ENCODE measurements at places on chromosomes 11 and 22. TPM values are rescaled to one million over a fixed set of nuclear protein-coding genes. Genes with fewer than 3 reads are reported as not detected.

- H3K36me3 ChIP-seq: peaks cover 37% of the 10 kb centered on the region
- no peak overlapping the region for H3K4me3 ChIP-seq
- DNase-seq: no peak
- H3K27ac ChIP-seq: peak overlapping the region; percentile 32
- H3K27me3 ChIP-seq: no peaks in the 10 kb centered on the region
These were observed 77.7 kb downstream of the MAML2 start for GRCh38 chr11:96265220-96265737.

- H3K27me3 ChIP-seq: no peaks in the 10 kb centered on the region
- no peaks in the 10 kb centered on the region for H3K4me1 ChIP-seq
- H3K27ac ChIP-seq: no peak overlapping the region
- no peaks in the 10 kb centered on the region for H3K36me3 ChIP-seq
These were observed 751.2 kb downstream of the JRKL start for GRCh38 chr11:97140885-97141494.

DNA sequence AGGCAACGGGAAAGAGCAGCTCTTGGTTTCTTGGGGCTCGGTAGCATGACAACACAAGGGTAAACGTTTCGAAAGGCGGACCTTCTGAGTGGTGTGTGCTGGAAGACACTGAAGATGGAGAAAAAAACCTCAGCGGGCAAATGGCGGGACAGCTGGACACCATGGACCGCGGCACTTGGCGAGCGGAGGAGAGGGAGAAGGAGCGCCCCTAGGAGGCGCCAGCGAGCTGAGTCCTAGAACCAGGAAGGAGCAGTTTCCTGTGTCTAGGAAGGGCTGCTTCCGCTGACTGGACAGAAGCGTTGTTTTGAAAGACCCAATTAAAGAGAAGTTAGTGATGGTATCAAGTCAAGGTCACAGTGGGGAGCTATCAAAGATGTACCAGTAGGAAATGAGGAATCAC is 44.0 kb upstream of the OPCML start:
- no peak overlapping the region for H3K27ac ChIP-seq
- H3K27me3 ChIP-seq: no peaks in the 10 kb centered on the region
- no peak for DNase-seq
- no peak overlapping the region for H3K4me3 ChIP-seq

GRCh38 chr22:30668386-30668710 is 673 bp upstream of the DUSP18 start:
- DNase-seq: no peak
- peaks cover 3% of the 10 kb centered on the region for H3K27me3 ChIP-seq
- H3K4me3 ChIP-seq: peak overlapping the region; percentile 90
- H3K27ac ChIP-seq: peak overlapping the region; percentile 22
- H3K36me3 ChIP-seq: peaks cover 4% of the 10 kb centered on the region

DNA sequence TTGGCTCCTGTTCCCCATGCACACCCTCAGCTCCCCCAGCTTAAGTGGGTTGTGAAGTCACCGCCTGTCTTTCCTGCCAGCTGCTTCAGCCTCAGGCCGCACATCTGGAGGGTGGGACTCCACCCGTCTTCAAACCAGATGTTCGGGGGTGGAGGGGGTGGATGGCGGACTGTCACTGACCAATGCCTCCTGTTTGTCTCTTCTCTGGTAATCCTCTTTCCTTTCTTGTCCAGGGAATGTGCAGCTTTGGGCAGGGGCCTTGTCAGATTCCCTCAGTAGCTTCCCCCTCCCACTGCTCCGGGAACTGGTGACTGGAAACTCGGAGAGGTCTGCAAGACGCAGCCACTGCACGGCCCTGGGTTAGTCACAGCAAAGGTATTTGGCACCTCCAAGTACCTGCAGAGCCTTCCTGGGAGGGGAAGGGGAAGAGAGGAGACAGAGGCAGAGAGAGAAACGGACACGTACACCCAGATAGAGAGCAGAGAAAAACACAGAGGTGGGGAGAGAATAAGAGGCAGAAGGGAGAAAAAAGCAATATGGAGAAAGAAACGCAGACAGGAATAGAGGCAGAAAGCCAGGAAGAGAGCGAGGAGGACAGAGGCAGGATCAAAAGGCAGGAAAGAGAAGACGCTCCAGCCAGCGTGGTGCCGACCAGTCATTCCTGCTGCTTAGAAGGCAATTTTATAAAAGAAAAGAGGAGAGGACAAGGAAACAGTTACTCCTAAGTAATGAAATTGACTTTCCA is 56.1 kb upstream of the TIMP3 start:
- peaks cover 10% of the 10 kb centered on the region for H3K4me1 ChIP-seq
- DNase-seq: no peak
- no peak overlapping the region for H3K4me3 ChIP-seq
- no peaks in the 10 kb centered on the region for H3K36me3 ChIP-seq

- H3K27ac ChIP-seq: no peak overlapping the region
- no peaks in the 10 kb centered on the region for H3K36me3 ChIP-seq
- peaks cover 12% of the 10 kb centered on the region for H3K27me3 ChIP-seq
- no peaks in the 10 kb centered on the region for H3K4me1 ChIP-seq
- no peak for DNase-seq
These were observed 21.9 kb upstream of the OR2AT4 start for GRCh38 chr11:75118577-75118976.

GRCh38 chr11:109704432-109704831 is 282.4 kb downstream of the C11orf87 start:
- no peak overlapping the region for H3K27ac ChIP-seq
- DNase-seq: no peak
- H3K4me3 ChIP-seq: no peak overlapping the region
- no peaks in the 10 kb centered on the region for H3K36me3 ChIP-seq

- H3K36me3 ChIP-seq: no peaks in the 10 kb centered on the region
- H3K4me3 ChIP-seq: no peak overlapping the region
- DNase-seq: no peak
- H3K27ac ChIP-seq: no peak overlapping the region
- peaks cover 4% of the 10 kb centered on the region for H3K4me1 ChIP-seq
These were observed 70.8 kb upstream of the MYOD1 start for GRCh38 chr11:17648528-17648927.

- H3K36me3 ChIP-seq: no peaks in the 10 kb centered on the region
- H3K27ac ChIP-seq: no peak overlapping the region
- H3K4me1 ChIP-seq: no peaks in the 10 kb centered on the region
- no peak overlapping the region for H3K4me3 ChIP-seq
- DNase-seq: no peak
- peaks cover 5% of the 10 kb centered on the region for H3K27me3 ChIP-seq
These were observed 61.6 kb upstream of the LINC01488 start for GRCh38 chr11:69419662-69420395.

- DNase-seq: no peak
- peaks cover 10% of the 10 kb centered on the region for H3K4me1 ChIP-seq
- H3K27me3 ChIP-seq: no peaks in the 10 kb centered on the region
- no peak overlapping the region for H3K4me3 ChIP-seq
These were observed 203.8 kb downstream of the CASP12 start for GRCh38 chr11:104694259-104695064.

DNA sequence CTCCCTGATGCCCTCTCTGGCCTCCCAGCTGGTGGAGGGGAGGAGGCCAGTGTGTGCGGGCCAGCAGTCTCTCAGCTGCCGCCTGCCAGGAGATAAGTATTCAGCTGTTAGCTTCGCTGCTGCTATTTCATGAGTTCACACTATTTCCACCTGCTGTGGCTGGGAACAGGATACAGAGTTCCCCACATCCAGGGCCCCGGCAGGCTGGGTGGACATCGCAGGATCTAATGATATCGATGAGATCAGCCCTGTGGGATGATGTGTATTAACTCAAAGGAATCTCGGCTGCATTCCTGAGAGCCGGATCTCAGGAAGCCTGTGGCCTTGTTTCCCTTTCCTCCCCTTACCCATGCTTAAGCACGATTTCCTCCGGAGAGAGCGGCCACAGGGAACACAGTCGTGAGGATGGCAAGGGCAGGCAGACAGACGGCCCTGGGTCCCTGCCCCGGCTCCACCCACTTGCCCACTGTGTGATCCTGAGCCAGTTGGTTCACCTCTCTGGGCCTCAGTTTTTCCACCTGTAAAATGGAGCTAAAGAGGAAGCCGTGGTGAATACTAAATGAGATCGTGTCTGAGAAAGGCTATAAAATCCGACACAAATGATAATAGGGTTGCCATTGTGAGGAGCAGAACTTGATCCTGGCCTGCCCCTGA is 6.5 kb upstream of the PVALB start:
- no peak overlapping the region for H3K27ac ChIP-seq
- H3K4me3 ChIP-seq: no peak overlapping the region
- DNase-seq: no peak
- H3K4me1 ChIP-seq: peaks cover 5% of the 10 kb centered on the region
- H3K36me3 ChIP-seq: no peaks in the 10 kb centered on the region

- H3K4me3 ChIP-seq: peak overlapping the region; percentile 85
- peak overlapping the region; percentile 100 for H3K27ac ChIP-seq
- DNase-seq: peak; percentile 95
These were observed 678 bp upstream of the ZFP91 start for GRCh38 chr11:58578136-58578634.

DNA sequence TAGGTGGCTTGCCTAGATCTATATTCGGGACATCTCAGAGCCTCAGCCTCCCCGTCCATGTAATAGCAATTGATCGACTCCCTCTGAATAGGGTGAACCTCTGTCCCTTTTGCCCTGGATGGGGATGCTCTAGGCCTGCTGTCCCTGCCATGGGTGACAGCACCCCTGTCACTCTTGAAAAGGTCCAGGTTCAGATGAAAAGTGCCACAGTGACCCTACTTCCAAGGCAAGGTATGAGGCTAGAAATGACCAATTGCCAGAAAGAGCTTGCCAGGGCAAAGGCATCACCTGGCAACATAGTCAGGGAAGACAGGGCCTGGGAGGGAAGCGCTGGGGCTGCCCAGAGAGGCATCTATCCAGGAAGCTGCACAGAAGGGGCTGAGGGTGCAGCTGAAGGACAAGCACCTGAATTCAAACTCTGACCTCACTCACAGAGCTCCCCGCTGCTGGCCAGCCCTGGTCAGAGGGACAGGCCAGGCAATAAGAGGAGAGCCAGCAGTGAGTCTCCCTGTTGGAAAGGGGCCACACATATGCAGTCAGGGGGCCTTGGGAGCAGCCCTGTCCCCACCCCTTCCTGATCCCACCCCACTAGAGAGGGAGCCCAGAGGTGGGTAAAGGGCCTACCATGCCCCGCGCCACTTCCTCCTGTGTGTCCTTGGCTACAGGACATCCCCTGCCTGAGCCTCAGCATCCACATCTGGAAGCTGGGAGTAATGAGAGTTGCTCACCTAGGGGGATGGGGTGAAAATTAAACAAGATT is 9.0 kb upstream of the APOBEC3A start:
- peaks cover 21% of the 10 kb centered on the region for H3K27me3 ChIP-seq
- H3K36me3 ChIP-seq: no peaks in the 10 kb centered on the region
- H3K27ac ChIP-seq: no peak overlapping the region

- H3K4me3 ChIP-seq: no peak overlapping the region
- no peaks in the 10 kb centered on the region for H3K27me3 ChIP-seq
- H3K36me3 ChIP-seq: no peaks in the 10 kb centered on the region
- H3K4me1 ChIP-seq: peaks cover 2% of the 10 kb centered on the region
These were observed 25.8 kb upstream of the SLC22A12 start for GRCh38 chr11:64564947-64565889.

DNA sequence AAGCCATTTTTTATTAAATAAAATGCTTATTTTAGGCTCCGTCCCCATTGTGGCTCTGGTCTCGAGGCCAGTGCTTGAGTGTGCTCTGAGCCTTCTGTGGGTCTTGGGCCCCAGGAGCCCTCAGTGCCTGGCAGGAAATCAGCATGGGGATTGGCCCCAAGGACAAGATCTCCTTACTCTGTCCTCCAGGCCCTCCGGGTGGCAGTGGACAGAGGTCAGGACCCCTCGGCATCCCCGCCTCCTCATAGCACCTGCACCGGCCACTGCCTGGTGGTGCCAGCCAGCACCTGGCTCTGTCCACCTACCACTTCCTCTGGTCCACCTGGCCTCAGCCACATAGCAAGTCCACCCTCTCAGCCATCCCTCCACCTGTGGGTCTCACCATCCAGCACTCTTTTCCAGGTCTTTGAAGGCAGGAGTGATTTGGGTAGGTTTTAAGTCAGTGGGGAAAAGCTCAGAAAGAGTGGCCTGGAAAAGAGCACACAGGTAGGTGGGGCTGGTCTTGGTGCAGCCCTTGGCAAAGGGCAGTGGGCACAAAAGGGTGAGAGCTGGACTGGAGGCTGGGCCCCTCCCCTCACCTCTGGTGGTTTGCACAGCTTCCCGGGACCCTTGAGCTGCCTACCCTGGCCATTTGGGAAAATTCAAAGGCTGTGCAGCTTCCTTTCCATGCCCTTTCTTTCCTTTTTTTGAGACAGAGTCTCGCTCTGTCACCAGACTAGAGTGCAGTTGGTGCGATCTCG is 3.5 kb downstream of the CLDN5 start:
- no peak overlapping the region for H3K27ac ChIP-seq
- peaks cover 19% of the 10 kb centered on the region for H3K27me3 ChIP-seq
- DNase-seq: no peak
- H3K4me1 ChIP-seq: peaks cover 16% of the 10 kb centered on the region
- no peak overlapping the region for H3K4me3 ChIP-seq

DNA sequence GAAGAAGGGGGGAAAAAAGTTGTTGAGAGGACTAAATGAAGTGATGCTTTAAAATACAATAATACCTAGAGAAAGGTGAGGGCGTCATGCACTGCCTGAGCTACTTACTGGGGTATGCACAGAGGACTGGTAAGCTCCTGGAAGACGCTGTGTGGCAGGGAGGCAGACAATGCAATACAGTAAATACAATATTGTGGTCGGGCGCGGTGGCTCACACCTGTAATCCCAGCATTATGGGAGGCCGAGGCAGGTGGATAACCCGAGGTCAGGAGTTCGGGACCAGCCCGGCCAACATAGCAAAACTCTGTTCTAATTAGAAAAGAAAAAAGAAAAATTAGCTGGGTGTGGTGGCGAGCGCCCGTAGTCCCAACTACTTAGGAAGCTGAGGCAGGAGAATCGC is 683 bp upstream of the SYTL2 start:
- no peak for DNase-seq
- no peaks in the 10 kb centered on the region for H3K36me3 ChIP-seq
- peaks cover 37% of the 10 kb centered on the region for H3K4me1 ChIP-seq
- peaks cover 22% of the 10 kb centered on the region for H3K27me3 ChIP-seq
- H3K4me3 ChIP-seq: peak overlapping the region; percentile 83

GRCh38 chr22:23100124-23100801 is 29.9 kb downstream of the GNAZ start:
- H3K27ac ChIP-seq: no peak overlapping the region
- H3K4me1 ChIP-seq: no peaks in the 10 kb centered on the region
- H3K36me3 ChIP-seq: no peaks in the 10 kb centered on the region
- no peak overlapping the region for H3K4me3 ChIP-seq

- H3K4me1 ChIP-seq: no peaks in the 10 kb centered on the region
- H3K36me3 ChIP-seq: peaks cover 3% of the 10 kb centered on the region
- no peak overlapping the region for H3K27ac ChIP-seq
- H3K4me3 ChIP-seq: no peak overlapping the region
These were observed 131.0 kb upstream of the LDLRAD3 start for GRCh38 chr11:35812828-35813227.

GRCh38 chr11:86632499-86633269 is 39.7 kb downstream of the ME3 start:
- no peak overlapping the region for H3K4me3 ChIP-seq
- no peaks in the 10 kb centered on the region for H3K36me3 ChIP-seq
- no peak overlapping the region for H3K27ac ChIP-seq
- peaks cover 14% of the 10 kb centered on the region for H3K27me3 ChIP-seq
- peak; percentile 47 for DNase-seq

The ART5 gene
- not detected for total RNA-seq

The CCDC88B gene
- 127 TPM for total RNA-seq

The OR51I1 gene
- not detected for total RNA-seq

The P2RY2 gene
- not detected for total RNA-seq

The C11orf65 gene
- total RNA-seq: 0.74 TPM

The HIRA gene
- 47.0 TPM for total RNA-seq

The OR5B3 gene
- not detected for total RNA-seq

The AIFM3 gene
- 0.37 TPM for total RNA-seq

The MOGAT2 gene
- total RNA-seq: not detected

The INS gene
- total RNA-seq: not detected

The UQCC3 gene
- total RNA-seq: 7.5 TPM

The SORL1 gene
- 107 TPM for total RNA-seq

The POU2AF2 gene
- not detected for total RNA-seq

The NEU3 gene
- total RNA-seq: 15.8 TPM
